RPMI8226 (cell line): ENCODE measurements at places on chromosomes 5 and 9.

DNA sequence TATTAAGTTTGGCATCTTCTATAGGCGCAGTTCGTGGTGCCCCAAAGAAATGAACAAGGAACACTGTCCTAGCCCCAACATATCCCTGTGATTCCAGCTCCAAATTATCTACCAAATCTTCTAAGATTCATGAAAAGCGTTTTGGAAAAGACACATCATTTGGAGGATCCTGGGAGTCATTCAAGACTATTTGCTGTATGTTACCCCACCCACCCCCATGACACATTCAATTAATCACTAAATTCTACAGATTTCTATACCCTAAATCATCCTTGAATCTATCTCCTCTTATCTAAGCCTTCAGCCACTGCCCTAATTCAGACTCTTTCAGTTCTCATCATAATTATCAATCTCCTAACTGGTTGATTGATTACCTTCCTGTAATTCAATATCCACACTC, 5.5 kb upstream of the RUSC2 start:
- DNase-seq, result no peak

- no peak for DNase-seq
Observed at GRCh38 chr9:123654994-123655637, 274.8 kb downstream of the DENND1A start.

DNA sequence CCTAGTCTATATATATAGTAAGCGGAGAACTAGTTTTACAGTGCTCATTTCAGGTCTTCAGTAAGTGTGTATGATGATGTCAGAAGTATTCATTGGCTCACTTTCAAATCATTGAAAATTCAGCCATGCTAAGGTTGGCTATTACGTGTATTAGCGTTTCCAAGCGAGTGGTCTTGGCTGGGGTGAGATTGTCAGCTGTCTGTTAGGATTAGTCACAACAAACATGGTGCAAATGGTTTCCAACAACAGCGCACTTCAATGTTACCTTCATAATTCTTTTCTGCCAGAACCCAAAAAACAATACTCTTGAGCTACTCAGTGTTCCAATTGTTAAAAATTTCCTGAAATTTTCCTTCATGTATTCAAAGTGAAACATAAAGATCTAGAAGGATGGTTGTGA, 283.0 kb downstream of the AOPEP start:
- no peak for DNase-seq

DNA sequence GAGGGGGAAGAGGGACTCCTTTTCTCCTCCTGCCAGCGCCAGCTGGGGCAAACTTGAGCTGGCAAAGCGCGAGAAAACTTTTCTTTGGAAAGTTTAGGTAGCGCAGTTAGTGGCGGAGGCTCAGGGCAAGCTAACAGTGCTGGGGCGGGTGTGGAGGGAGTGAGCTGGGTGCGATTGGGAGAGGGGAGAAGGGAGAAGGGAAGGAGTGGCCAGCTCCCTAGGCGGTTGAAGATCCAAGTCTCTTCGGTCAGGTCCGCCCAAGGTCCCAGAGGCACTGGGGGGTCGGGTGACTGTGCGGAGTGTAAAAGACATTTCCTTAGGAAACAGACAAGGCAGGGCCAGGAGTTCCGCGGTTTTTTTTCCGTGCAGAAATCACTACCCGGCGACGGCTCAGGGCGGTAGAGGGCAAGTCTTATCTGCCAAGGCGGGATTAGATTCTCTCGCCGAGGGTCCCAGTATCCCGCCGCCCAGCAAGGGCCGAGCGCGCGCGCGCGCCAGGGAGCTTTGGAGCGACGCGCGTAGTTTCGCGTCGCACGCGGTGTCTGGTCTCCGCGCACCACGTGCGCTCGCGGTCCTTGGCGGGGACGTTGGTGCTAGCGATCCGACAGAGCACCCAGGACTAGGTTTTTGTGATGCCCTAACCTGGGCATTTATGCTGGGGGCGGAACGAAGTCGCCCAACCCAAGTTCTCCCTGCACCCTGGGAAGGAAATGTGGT, 33.6 kb upstream of the NFIB start:
- no peak for DNase-seq

DNA sequence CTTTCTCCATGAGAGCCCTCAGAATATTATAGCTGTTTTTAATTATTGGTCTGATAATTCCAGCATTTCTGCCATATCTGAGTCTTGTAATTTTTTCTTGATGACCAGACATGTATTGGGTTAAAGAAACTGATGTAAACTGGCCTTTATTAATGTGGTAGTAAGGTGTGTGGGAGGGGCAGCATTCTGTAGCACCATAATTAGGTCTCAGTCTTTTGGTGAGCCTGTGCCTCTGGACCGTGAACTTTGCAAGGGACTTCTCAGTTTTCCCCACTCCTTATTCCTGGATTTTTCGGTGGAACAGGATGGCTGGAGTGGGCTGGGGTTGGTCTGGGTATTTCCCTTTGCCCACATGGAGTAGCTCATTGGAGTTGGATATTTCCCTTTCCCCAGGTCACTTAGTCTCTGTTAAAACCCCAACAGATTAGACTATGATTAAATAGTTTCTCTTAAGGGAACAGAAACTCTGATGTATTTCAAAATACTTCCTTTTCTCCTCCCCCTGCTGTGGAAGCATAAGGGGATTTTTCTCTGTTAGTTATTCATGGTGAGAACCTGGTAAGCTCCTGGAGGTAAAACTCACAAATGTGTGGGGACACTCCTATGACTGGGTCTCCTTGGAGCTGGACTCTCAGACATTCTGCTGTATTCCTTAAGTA, 52.4 kb downstream of the FSD1L start:
- DNase-seq, result no peak

- DNase-seq, result no peak
Observed at GRCh38 chr9:94696545-94696944, 30.0 kb upstream of the AOPEP start.

GRCh38 chr9:27150746-27151406, 41.9 kb downstream of the TEK start:
- no peak for DNase-seq

DNA sequence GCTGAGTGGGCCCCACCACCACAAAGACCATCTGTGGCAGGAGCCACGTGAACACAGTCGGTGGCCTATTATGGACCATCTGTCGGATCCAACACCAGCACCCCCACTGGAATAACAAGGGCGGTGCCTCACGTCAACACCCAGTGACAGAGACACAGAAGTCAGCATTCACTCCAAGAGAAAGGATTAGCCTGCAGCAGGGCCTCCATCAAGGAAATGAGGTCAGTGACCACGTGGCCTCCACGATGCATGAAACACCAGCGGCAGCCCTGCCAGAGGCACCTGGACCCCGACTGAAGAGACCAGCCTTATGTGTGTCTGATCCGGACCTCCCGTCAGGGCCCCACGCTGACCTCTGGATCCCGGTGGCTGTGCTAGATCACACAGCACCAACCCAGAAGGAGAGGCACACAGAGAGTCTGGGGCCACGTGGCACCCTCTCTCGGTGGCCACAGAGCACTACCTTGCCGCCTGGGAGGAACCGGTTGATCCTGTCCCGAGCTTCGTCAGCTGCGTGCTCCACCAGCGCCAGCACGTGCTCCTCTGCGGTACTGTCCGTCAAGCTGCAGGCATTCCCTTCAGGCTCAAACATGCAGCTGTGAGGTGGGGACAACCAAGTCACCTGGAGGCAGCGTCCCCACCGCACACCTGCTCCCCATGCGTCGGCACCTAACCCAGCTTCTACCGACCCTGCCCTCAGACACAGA, 9.0 kb downstream of the BRD9 start:
- no peak for DNase-seq

GRCh38 chr5:135502836-135503520, 32.8 kb downstream of the NEUROG1 start:
- DNase-seq, result no peak

- DNase-seq, result no peak
Observed at GRCh38 chr5:77133061-77133758, 46.1 kb upstream of the ZBED3 start.

DNA sequence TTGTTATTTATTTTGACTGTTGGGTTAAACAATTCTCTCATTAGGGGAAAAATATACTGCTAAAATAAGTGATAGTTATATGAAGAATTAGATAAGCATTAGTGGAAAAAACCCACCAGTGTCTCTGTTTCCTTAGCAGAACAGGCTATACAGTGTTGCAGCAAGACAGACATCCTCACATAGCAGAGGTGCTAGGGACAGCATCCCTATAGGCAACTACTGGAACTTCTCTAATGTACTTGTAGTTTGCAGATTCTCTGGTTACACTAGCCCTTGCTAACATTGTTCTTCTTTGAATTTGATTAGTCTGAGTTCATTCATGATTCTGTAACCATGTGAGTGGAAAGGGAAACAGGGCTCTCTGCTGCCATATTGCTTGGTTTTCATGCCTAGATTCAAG, 661.8 kb upstream of the RGMB start:
- no peak for DNase-seq

DNA sequence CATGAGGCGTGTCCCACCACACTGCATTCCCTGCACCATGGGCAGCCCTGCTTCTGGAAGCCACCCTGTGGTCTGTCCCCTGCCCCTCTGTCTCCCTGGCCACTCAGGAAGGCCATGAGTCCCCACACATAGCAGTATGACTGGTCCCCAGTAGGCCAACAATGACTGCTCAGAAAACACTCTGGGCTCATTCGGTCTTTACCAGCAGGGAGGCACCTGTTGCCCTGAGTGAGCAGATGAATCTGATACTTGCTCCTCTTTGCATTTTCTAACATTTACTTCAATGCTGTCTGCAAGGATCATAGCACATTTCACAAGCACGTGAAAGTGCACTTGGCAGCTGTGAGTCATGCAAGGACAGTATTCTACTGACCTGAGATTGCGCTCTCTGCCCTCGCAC, 365.4 kb upstream of the IRX1 start:
- no peak for DNase-seq

DNA sequence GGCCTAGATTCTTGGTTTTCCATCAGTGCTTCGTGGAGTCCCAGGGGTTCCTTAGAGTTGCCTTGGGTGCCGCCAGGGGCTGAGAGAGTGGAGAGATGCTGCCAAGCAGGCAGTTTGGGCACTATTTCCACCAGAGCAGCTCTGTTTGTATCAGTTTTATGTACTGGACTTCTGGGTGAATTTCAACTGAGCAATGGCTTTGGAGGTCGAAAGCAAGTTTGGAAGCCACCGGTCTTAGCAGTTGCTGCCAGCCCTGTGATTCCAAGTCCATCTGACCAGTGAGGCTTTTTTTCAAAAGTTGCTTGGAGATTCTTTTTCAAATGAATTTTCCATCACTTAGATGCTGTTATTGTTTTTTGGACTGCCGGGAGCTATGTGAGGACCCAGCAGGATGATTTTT, 68.5 kb downstream of the ANGPTL2 start:
- no peak for DNase-seq

DNA sequence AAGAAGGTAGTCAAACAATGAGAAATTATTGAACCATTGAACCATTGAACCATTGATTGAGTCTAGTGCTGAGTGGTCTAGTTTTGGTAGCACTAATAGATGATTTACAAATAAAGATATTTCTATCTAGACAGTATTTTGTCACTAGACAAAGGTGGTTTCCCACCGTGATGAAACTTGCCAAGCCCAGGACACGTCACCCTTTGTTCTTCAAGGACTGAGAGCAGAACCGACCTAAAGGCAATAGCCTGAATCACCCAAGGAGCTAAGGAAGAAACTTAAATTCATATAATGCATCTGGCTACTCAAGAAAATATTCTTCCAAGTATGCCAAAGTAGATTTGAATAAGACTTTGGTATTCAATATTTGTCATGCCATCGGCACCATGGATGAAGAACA, 103.3 kb downstream of the ESM1 start:
- no peak for DNase-seq

GRCh38 chr5:112958093-112959088, 18.2 kb upstream of the DCP2 start:
- peak; percentile 90 for DNase-seq

- no peak for DNase-seq
Observed at GRCh38 chr5:158855510-158855909, 244.2 kb downstream of the EBF1 start.

DNA sequence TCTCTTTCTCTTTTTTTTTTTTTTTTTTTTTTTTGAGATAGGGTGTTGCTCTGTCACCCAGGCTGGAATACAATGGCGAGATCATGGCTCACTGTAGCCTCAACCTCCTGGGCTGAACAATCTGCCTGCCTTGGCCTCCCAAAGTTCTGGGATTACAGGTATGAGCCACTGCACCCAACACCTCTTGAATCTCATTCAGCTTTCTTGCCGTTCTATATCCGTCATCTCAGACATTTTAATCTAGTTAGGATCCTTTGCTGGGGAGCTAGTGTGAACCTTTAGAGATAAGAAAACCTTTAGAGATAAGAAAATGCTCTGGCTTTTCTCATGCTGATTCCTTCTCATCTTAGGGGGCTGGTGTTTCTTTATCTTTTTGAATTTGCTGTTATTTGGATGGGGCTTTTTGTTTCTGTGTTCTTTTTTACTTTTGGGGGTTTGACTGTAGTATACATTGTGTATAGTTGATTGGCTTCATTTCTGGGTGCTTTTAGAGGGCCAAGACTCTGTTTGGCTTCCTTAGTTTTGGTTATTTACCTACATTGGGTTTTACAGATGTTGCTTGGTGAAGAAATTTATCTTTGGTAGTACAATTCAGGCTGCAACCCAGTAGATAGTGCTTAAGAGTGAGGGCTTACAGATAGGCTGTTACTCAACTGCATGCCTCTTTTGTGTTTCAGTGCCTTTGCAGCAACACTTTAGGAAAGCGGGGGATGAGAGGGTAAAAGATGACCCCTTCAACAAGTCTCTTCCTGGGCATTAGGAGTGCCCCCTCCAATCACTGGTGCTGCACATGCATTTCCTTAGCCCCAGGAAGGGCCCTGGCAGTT, 41.9 kb upstream of the SLC36A1 start:
- no peak for DNase-seq

- no peak for DNase-seq
Observed at GRCh38 chr5:3428334-3428733, 167.3 kb upstream of the IRX1 start.

- peak; percentile 11 for DNase-seq
Observed at GRCh38 chr9:73200694-73201452, 49.2 kb downstream of the ANXA1 start.

- no peak for DNase-seq
Observed at GRCh38 chr5:131396630-131397273, 132.9 kb downstream of the CDC42SE2 start.

- DNase-seq, result no peak
Observed at GRCh38 chr9:34382054-34382453, 5.4 kb upstream of the MYORG start.

DNA sequence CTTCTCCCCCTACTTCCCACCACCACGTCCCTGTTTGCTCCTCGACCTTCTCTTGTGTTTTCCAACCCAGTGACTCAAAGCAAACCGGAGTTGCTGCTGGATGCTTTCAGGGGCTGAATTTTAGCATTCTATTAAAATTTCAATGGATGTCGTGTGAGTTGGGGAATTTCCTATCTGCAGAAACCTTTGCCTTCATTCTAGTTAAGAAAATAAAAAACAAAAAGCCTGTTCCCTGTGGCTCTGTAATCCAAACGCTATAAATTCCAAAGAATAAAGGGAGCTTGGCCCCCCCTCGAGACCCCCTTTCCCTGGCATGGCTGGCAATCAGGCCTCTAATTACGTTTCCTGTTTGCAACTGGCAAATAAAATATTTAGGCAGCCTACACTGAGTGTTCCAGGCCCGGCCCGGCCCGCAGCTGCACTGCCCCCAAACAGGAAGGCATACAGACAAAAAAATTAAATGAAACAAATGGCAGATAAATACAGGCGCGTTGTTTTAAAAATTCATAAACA, 139.4 kb upstream of the PPP1R26 start:
- DNase-seq, result no peak

- DNase-seq, result no peak
Observed at GRCh38 chr5:77955577-77955976, 179.4 kb upstream of the TBCA start.

GRCh38 chr5:95471942-95472341, 80.8 kb downstream of the FAM81B start:
- DNase-seq, result no peak
